Stimulated activated CD4-positive, alpha-beta T cell treated with anti-CD3 and anti-CD28 coated beads, Interleukin-1b, Interleukin-23, amount 100 ng/mL, for 1 hour (primary cell): ENCODE measurements at places on chromosomes 2 and 18.

- peak; percentile 63 for DNase-seq
These were observed 8.5 kb downstream of the HES6 start for GRCh38 chr2:238231251-238231793.

DNA sequence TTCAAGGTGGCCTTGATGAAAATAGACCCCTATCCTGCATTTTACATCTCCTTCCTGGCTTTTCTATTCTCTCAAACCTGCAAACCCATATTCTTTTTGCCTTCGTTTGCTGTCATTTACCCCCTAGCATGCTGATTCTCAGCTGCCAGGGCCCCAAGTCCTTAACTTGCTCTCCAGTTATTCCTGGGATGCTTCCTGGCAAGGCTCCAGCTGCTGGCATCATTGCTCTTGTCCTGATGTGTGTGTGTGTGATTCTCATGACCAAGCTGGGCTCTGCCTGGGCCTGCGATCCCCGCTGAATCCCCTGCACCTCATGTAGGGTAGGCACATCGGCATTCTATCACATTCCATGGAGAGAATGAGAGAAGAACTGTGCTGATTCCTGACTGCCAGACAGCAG lies 11.9 kb downstream of the NPAS2 start:
- no peak for DNase-seq

DNA sequence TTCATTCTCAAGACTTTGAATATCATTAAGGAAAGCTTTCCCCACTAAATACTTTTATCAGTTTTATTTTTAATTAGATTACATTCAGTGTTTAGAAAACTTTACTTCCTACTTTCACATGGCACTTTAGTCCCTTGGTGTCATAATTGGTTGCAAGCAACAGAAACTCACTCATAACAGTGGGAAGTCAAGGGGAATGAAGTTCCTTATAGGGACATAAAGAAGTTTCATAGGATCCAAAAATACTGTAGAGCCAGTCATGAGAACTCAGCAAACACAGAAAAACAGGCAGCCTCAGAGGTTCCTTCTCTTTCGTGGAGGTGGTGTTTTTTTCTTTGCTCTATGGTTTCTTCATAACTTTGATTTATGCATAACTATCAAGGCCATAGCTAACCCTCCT lies 809.0 kb downstream of the BCL11A start:
- no peak for DNase-seq

- DNase-seq: no peak
These were observed 91.4 kb downstream of the ARL4C start for GRCh38 chr2:234405462-234405861.

DNA sequence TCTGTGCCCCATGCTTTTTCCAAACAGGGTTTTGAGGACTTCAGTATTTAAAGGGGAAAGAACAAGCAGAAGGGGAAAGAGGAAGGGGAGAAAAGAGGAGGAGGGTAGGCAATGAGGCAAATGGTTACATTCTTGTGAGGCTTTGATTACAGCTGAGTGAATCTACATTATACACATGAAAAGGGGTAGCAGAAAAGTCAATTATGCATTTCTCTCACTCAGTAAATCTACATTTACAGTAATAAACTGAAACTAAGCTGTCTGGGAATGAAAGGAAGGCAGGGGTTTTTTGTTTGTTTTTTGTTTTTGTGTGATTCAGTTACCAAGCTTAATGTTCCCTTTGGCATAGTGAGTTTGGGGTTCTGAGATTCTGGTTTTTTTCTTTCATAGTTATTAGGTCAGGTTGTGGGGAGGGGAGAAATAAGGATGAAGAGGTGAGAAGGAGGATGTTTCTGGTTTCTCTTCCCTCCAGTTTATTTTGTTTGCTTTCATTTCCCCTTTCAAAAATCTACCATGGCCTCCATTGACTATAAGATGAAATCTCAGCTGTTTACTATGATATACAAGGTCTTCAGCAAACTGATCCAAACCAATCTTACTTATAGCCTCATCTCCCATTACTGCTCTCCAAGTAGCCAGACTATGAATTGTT lies 18.7 kb downstream of the C18orf63 start:
- no peak for DNase-seq

DNA sequence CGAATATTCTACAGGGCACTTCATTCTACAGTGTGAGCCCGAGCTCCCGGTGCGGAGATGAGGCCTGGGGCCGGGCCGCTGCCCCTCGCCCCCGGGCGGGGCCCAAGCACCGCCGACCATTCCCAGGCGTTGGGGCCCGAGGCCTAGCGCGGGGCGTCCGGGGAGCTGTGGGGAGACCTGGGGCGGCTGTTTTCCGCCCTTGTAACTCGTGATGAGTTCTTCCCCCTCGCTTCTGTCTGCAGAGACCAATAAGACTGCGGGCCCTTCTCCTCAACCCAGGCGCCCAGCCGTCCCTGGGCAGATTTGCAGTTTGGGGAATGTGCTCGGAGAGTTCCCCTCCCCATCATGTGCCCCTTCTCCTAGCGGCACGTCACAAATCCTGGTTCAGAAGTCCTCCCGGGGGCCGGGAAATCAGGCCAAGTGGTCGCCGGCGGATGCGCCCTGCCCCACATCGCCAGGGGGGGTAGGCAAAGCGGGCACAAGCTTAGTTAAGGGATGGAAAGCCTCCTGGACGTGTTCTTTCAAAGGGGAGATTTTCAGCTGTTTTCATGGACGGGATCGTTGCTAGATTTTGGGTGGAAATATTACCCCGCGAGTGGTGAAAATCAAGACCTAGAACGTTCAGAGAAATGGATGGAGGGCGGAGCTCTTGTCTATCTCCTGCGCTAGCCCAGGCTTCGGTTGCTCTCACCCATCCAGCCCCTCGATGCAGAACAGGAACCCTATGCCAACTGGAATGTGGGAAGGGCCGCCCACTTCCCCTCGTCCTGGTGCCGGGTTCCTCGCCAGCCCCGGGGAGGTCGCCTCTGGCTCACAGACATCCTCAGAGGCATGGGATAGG lies 18.8 kb upstream of the HAAO start:
- no peak for DNase-seq

GRCh38 chr18:40832362-40832761 lies 1122.7 kb upstream of the PIK3C3 start:
- DNase-seq: no peak

GRCh38 chr2:238693337-238694093 lies 154.4 kb upstream of the TWIST2 start:
- no peak for DNase-seq

DNA sequence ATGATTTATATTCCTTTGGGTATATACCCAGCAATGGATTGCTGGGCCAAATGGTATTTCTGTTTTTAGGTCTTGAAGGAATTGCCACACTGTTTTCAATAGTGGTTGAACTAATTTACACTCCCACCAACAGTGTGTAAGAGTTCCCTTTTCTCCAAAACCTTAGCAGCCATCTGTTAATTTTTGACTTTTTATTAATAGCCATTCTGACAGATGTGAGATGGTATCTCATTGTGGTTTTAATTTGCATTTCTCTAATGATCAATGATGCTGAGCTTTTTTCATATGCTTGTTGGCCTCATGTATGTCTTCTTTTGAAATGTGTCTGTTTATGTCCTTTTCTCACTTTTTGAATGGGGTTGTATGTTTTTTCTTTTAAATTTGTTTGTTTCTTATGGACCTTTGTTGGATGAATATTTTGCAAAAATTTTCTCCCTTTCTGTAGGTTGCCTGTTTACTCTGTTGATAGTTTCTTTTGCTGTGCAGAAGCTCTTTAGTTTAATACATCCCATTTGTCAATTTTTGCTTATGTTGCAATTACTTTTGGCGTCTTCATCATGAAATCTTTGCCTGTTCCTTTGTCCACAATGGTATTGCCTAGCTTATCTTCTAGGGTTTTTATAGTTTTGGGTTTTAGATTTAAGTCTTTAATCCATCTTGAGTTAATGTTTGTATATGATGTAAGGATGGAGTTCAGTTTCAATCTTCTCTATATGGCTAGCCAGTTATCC lies 119.7 kb upstream of the XIRP2 start:
- no peak for DNase-seq

- no peak for DNase-seq
These were observed 39.5 kb downstream of the SPATS2L start for GRCh38 chr2:200345975-200346374.
